Activated CD4-positive, alpha-beta T cell treated with anti-CD3 and anti-CD28 coated beads, Interleukin-2, amount 10 ng/mL, durations not matched to agents 7 days and 5 days (primary cell): ENCODE measurements at places on chromosomes 2 and 18.

GRCh38 chr2:172066394-172066886 is 18.9 kb upstream of the DLX1 start:
- no peak for DNase-seq

GRCh38 chr2:42797281-42797680 is 4.9 kb upstream of the HAAO start:
- DNase-seq = no peak

DNA sequence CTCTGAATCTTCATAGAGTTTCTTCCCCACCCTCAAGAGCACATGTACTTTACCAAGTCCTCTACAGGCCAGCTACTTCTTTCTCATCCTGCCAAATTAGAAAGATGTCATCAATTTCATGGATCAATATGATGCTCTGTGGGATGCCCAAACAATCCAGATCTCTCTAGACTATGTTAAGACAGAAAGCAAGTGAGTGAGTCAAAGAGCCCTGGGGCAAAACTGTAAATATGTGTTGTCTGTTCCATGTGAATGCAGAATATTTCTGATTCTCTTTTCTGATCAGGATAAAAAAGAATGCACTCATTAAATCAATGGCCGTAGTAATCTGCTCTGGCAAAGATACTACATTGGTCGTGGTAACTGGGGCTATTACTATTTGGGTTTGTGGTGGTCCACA is 53.1 kb upstream of the ROCK2 start:
- no peak for DNase-seq

GRCh38 chr2:227472265-227473121 is 537 bp downstream of the AGFG1 start:
- DNase-seq = peak; percentile 63

GRCh38 chr18:62200121-62200914 is 13.3 kb downstream of the RELCH start:
- no peak for DNase-seq

DNA sequence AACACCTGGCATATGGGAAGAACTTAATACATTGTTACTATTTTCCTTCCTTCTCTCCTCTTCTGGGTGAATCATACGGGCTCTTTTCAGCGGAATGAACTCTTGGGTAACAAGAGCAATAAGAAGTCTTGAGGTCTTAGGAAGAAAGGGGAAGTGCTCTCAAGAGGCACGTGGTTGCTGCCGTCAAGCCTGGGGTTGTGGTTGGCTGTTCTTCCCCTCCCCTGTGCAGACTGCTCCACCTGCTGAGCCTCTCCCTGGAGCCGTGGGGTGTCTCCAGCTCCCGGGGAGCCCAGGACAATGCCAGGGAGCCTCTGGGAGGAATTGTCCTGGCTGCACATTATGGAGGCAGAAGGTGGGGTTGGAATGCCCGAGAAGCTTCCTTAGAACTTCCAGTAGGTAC is 19.4 kb downstream of the TOGARAM2 start:
- peak; percentile 53 for DNase-seq

DNA sequence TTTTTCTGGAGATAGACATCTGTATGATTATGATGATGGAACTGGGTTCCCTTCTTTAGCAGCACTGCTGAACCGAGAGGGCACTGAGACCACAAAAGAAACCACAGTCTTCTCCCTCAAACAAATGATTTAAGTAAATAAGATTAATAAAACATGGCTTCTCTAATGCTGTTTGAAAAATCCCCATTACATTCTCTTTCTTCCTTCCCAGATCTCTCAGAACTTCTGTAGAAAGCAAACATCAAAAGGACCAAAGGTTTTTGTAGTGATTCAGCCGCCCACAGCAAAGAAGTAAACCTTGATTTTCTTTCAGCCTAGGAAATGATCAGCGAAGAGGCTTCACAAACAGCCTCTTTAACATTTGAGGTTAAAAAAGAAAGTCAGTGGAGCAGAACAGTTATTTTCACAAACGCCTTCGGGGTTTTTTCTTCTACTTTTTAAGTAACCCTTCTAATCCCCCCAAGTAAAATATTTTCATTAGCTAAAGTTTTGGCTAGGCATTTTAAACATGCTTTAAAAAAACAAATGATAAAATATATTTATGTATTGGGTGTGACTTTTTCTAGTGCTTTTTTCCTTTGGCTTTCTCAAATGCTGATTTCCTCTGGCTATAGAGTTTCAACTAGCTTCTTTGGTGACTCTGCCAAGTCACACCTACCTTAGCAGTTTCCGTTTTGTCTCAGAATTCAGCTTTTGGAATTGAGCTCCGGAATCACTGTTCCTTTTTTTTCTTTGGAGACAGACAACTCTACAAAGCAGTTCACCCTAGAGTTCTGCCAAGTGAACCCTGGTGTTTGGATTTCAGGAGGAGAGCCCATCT is 89.6 kb downstream of the UPP2 start:
- DNase-seq = peak; percentile 56

DNA sequence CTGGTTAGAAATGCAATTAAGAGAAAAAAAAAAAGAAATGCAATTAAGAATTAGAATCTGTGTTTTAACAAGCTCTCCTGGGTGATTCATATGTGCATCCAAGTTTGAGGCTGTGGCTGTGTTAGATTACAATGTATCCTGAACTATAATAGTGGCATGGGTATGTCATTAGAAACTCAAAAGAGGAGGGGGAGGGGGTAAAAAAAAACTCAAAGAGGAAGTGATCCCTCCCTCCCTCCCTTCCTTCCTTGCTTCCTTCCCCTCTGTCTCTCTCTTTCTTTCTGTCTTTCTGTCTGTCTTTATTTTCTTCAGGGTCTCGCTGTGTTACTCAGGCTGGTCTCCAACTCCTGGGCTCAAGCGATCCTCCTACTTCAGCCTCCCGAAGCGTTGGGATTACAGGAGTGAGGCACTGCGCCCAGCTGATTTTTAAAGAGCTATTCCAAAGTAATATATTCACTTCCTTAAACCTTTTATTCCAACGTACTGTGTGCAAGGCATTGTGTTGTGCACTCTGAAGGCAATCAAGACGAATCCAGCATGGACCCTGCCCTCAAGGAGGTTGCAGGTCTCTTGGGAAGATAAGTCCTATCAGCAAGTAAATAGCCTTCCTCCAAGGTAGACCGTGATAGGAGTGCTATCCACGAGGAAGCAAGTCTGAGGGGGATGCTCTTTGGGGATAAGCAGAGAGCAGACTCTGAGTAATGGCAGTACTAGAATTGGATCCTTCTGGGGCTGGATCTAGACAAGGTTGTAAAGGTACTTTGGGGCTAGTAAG is 35.9 kb upstream of the MCFD2 start:
- no peak for DNase-seq

- no peak for DNase-seq
Measured at GRCh38 chr2:48312126-48312525, 217.8 kb upstream of the STON1 start.

DNA sequence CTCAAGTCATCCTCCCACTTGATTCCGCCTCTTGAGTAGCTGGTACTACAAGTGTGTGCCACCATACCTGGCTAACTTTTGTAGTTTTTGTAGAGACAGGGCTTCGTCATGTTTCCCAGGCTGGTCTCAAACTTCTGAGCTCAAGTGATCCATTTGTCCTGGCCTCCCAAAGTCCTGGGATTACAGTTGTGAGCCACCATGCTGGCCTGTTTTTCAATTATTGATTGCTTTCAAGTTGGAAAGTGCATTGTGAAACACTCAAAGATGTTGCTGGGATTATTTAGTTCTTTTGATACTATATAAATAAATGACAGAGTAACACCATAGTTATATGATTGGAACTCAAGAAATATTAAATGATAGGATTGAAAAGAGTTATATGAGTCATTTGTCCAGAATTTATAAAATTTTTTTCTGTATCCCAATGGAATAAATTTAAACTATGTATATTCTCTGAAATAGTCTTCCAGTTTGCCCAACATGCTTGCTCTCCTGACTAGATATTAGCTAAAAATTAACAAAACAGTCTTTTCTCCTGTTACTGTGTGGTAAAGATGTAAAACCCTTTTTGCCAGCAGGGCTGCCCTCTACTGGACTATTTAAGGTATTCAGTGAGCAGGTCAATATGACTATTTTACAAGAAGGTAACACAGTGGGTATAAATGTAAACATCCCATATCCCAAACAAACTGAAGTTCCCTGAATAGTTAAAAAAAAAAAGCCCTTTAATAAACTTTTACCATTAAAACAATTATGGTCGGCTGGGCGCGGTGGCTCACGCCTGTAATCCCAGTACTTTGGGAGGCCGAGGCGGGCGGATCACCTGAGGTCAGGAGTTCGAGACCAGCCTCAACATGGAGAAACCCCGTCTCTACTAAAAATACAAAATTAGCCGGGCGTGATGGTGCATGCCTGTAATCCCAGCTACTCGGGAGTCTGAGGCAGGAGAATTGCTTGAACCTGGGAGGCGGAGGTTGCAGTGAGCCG is 42.7 kb downstream of the ACSL3 start:
- peak; percentile 51 for DNase-seq

DNA sequence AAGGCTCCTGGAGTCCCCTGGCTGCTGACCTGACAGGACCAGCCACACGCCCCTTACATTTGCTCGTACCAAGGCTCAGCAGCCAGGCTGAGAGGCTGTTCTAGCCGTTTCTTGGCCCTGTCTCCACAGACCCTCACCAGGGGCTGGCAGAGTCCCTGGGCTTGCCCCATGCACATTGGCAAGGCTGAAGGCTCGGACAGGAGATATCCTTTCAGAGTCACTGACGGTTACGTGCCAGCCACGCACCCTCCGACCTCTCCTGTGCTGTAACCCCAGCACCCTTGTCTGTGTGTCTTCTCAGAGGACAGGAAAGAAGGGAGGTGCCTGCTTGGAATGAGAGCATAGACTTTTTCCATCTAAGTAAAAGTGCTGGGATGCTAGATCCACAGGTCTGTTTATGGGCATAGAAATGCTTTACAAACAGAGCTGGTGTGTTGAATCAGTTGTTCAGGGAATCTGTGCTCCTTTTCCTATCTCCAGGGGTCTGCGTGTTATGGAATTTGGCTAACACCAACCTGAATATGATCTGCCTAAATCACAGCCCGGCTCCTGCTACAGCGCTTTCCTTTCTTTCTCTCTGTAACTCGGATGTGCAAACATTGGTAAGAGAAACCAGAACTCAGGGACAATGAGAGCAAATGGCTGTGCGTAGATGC is 41.0 kb downstream of the COPS8 start:
- no peak for DNase-seq

DNA sequence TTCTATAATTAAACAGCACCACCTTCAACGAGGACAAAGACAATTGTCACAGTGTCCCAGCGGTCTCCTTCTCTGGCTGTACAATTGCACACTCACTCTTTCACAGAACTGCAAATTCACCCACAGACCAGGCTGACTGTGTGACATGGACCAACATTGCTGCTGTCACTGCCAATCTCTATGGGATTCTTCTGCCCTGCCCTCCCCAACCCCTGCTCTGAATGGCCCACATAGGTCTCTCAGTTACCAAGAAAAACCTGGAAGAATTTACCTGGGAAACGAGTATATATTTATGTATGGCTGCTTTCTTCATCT is 26.5 kb downstream of the LRRC30 start:
- DNase-seq = no peak

GRCh38 chr2:158689391-158689790 is 105.7 kb upstream of the DAPL1 start:
- DNase-seq = no peak

GRCh38 chr2:173354073-173354581 is 545 bp upstream of the CDCA7 start:
- peak; percentile 79 for DNase-seq

- DNase-seq = no peak
Measured at GRCh38 chr2:3236300-3237045, 141.1 kb downstream of the EIPR1 start.

GRCh38 chr2:15941481-15941850 is 1.1 kb downstream of the MYCN start:
- DNase-seq = no peak

DNA sequence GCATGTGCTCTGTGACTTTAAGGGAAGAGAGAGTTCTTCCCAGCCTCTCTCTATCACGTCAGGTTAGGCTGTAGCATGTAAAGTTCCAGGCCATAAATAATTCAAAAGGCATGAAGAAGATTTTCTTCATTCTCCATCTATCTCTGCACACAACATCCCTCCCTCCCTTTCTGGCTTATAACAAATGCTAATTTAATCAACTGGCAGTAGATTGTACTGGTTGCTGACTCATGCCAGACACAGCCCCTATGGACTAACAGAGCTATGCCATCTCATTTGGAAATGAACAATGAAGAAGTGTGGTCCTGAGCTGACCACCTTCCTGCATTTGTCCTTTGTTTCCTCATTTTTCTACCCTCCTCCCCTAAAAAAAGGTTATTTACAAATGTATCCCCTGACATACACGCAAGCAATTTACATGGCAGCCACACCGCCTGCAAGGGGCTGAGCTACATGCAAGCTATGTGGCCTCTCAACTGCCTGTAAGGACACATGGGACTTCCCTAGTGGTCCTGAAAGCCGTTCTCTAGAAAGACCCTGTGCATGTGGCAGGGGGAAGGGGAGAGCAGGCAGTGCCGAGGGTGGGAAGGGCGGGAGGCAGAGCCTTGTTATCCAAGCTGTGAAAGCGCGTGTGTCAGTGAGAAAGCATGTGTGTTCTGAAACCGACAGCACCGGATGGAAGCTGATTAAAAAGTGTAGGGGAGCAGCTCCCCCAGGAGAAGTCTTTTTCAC is 90.9 kb upstream of the KLF7 start:
- no peak for DNase-seq

DNA sequence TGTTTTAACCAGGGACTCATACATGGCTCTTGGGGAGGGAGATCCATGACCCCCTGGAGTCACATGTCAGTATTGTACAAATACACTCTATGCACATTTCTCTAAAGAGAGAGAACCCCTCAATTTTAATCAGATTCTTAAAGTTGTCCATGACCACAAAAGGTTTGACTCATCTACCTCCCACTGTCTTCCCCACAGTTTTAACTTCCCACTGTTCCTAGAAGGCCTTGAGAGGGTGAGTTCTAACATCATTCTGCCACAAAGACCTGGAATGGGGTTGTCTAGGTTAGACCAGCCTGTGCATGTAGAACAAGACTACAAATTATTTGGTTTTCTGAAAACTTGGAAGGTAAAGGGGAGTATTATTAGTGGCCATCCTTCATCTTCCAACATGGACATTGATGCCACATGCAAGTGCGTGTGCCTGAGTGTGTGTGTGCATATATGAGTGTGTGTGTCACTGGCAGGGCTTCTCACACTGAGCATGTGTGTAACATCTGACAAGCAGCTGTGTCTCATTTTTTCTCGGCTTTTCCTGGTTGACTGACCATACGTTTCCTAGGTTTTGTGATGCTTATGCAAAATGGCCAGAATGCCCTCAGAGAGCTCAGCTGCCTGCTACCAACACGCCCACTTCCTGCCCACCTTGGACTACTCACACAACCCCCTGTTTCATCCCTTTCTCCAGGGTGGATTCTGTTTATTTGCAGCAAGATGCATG is 94.6 kb upstream of the LGALSL start:
- no peak for DNase-seq

- DNase-seq = peak; percentile 43
Measured at GRCh38 chr2:48448274-48449061, 81.5 kb upstream of the STON1 start.
